ENCODE measurements at places on chromosomes 4 and X.

- DNase-seq = no peak
These were observed 3.1 kb downstream of the FGFRL1 start for GRCh38 chr4:1014291-1015167.

- DNase-seq = no peak
These were observed 29.5 kb upstream of the MTNR1A start for GRCh38 chr4:186584912-186585311.

GRCh38 chr4:83232082-83232481, 52.5 kb downstream of the COQ2 start:
- DNase-seq = no peak

DNA sequence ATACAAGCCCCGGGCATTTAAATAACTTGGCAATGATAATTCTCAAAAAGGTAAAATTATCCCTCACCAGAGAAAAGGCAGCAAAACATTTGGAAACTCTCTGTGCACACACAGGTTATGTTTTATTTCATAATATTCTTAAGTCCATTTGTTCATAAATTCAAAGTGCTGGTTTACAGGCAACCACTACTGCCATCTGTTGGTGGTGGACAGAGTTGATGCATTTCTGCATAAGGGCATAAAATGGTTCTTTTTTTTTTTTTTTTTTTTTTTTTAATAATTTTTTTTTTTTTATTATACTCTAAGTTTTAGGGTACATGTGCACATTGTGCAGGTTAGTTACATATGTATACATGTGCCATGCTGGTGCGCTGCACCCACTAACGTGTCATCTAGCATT, 31.5 kb upstream of the IL21 start:
- no peak for DNase-seq

DNA sequence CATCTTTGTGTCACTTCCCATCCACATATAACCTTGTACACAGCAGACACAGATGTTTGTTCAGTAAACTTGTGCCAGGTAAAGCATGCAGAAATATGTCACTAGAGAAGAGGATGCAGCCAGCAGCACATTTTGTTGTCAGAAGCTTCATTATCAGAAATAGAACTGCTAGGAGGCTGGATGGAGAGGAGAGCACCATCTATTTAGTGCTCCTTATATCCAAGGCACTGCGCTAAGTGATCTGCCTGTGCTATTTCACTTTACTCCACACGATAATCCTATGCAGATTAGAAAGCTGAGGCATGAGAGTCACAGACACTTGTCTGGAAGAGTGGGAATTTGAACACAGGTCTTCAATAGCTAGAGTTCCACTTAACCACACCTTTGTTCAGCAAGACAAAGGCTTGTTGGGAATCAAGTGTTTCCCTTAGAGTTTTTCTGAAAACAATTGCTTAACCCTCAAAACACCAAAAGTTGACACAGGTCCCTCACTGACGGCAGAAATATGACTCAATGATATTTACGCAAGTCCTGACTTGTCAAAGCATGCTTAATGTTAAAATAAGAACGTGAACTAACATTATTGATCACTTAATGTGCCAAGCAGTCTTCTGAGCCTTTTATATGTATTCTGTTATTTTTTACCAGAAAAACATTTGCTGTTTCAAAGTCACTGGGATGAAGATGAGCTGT, 1.2 kb upstream of the QDPR start:
- DNase-seq = no peak

- DNase-seq = no peak
These were observed 9.2 kb downstream of the IRAK1 start for GRCh38 chrX:154010330-154011087.

DNA sequence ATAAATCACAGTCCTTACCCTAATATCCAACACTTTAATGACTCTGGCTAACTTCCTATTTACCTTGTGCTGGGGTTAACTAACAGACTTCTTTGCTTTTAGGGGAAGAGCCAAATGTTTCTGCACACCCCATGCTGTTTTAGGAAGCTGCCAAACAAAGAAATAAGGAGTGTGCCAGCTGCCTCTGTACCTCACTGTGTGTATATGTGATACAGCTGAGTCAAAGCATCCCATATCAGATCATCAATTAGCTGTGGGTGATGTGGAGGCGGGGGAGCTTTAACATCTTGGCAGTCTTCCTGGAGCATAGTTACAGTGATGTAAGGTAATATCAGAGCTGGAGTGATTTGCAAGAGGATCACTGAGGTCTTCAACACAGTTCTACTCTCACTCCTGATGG, 95.4 kb downstream of the COL25A1 start:
- DNase-seq = peak; percentile 61

DNA sequence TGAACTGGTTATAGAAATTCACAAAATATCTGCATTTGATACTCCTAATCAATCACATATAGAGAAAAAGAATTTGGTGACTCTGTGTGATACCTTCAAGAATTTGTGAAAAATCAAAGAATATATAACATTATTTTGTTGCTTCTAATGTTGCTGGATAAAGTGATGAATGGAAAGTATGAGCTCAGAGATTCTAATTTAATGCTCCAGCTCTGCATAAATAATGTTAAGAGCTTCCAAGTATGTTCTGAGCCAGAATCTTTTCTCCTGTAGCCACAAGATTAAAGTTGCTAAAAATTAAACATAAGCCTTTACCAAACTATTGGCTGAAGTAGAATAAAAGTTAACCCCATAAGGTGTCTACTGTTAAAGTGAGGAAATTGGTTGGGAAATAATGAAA, 294.7 kb upstream of the CT83 start:
- DNase-seq = no peak

- DNase-seq = no peak
These were observed 126.9 kb upstream of the GIMD1 start for GRCh38 chr4:106495476-106495875.

- DNase-seq = peak; percentile 10
These were observed 46.0 kb downstream of the GALNT7 start for GRCh38 chr4:173214661-173215060.

DNA sequence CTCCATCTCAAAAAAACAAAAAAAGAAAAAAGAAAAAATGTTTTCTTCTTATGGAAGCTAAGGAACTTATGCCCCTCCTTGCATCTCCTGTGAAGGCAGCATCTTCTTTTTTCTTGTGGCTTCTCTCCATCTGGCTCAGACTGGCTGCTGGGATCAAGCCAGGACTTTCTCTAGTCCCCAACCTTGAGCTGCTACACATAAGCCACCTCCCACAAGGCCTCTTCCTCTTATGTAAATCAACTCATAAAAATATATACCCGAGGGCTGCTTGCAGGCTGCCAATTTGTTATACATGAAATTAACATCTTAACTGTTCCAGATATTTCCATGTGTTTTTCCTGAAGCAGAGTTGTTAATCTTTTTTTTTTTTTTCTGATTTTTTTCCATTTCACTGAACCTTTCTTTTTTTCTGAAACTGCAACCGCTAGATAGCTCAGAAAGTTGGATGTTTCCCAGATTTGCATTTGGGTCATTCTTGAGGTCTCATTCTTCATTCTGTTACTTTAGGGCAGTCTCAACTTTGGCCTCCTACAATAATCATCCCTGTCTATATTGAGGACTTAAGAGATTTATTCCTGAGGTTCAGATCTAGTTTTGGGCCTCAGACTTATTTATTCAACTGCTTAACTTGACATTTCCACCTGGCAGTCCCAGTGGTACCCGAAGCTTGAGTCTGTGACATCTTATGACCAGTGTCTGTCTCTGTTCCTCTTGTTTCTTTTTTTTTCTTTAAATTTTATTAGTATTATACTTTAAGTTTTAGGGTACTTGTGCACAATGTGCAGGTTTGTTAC, 10.3 kb downstream of the SNX25 start:
- DNase-seq = no peak

GRCh38 chr4:145938618-145939440, at the start of gene ZNF827:
TSS of gene ZNF827 (minus strand) at chr4:145938823. CDS start at chr4:145938407, 416 bp downstream.
- DNase-seq = peak; percentile 72

- DNase-seq = no peak
These were observed 941 bp downstream of the CCKAR start for GRCh38 chr4:26489101-26489985.

DNA sequence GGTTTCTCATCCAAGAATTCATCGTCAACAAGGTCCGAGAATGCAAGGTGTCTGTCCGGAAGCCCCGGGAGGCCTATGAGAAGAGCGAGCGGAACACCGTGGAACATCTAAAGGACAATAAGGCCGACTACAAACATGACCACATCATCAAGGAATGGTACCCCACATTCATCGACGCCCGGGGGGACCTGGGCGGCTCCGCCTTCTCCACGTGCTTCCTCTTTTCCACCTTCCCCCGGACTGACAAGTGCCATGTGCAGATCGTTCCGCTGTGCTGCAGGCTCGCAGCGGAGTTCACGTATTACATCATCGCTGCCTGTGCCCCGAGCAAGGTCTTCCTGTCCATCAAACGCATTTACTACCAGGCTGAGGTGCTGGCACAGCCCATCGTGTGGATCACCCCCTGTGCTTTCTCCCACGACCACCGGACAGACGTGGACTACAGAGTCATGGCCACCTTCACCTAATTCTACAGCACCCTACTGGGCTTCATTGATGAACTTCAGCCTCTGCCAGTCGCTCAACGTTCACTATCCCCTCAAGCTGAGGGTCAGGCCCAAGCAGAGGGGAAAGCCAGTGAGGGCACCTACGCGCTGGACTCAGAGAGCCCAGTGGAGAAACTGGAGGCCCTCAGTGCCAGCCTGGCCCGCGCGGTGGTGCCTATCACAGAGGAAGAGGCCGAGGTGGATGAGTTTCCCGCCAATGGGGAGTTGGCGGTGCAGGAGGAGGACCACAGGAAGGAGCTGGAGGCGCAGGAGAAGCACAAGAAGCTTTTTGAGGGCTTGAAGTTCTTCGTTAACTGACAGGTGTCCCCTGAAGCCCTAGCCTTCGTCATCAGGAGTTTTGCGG, 125.9 kb upstream of the PABPC4L start:
- DNase-seq = no peak

DNA sequence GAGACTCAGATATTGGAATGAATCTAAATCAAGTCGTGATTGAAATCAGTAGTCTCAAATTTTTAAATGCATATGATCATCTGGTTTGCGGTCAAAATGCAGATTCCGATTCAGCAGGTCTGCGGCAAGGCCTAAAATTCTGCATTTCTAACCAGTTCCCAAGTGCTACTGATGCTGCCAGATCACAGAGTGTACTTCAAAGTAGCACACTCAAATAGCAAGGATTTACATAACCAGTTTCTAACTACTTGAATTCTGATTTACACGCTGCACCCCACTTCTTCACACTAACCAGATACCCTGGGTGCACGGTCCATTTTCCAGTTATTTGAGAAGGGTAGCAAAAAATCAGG, 752 bp downstream of the MBTPS2 start:
- DNase-seq = no peak

- DNase-seq = no peak
These were observed 17.8 kb upstream of the EDNRA start for GRCh38 chr4:147463065-147463464.

- no peak for DNase-seq
These were observed 279.7 kb downstream of the SPRY1 start for GRCh38 chr4:123676071-123676889.

DNA sequence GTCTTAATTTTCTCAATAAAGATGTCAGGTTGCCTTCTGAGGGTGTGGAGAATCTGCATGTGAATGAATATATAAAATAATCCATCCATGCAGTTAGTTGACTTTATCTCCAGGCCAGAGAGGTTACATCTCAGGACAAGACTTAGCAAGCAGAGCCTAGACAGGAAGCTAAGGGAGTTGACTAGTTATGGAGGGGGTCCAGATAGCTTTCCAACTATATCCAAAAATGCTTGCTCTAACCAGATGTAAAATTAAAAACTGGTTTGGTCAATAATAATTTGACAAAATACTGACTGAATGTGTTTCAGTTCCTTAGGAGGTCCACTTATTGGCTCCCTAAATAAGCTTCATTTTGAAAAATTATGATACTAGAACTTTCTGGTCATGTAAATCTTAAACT, 101.4 kb downstream of the PAPSS1 start:
- no peak for DNase-seq

DNA sequence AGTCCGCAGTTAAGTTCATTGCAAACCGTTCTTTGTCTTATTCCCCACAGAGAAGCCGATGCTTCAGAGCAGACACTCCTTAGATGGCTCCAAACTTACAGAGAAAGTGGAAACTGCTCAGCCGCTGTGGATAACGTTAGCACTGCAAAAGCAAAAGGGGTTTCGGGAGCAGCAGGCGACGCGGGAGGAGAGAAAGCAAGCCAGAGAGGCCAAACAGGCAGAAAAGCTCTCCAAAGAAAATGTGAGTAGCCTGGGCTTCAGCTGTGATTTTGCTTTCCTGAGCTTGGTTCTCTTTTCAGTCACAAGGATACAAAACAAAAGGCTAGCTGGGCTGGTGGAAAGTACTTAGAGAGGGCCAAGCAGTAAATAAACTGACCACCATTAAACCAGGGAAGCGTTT, 64.0 kb downstream of the AASDH start:
- no peak for DNase-seq

DNA sequence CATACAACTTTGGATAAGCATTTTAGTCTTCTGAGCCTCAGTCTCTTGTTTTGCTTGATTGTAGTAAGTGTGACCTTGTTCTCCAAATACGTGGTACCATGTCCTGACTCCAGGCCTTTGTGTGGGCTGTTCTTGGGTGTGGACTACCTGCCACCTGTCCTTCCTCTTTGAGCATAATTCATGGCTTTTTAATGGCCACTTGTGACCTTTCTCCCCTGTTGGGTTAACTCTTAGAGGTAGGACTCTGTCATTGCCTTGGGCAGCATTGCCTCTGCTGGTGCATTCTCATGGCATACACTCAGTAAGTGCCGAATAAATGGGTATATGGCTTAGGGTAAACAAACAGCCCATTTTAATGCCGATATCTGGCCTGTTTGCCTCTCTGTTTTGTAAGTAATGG, 3.0 kb downstream of the NSD2 start:
- no peak for DNase-seq

DNA sequence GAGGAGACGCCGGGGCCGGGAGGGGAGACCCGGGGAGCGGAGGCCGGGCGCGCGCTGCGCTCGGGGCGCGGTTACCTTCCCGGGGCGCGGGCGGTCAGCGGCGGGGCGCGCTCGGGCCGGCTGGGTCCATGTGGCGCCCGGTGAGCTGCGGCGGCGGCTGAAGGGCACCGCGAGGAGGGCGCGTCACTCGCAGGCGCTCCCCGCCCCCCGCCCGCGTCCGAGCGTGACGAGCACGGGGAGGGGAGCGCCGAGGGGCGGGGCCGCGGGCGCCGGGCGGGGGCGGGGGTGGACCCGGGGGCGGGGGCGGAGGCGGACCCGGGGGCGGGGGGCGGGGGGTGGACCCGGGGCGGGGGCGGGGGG, at the start of gene CPLX1:
Gene CPLX1, minus strand, starts transcription at position 159 of the 360 bp plus-strand sequence. CDS start 1,607 bp downstream, outside the sequence.
- peak; percentile 17 for DNase-seq

DNA sequence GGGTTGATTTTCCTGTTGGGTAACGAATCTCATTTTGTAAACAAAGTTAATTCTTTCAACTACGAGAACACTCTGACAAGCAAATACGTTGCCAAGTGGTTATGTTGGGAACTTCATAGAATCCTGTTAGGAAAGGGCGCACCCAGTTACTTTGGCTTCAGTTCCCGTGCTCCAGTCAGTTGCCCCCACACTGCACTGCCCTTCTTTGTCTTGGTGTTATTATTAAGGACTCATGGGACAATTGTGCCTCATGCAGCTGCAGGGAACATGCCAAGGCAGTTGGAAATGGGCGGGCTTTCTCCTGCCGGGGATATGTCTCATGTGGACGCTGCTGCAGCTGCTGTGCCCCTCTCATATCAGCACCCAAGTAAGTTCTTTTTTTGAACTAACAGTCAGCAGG, 28.9 kb downstream of the OFD1 start:
- DNase-seq = peak; percentile 10
